ENCODE measurements at places on chromosomes 5 and 9.

DNA sequence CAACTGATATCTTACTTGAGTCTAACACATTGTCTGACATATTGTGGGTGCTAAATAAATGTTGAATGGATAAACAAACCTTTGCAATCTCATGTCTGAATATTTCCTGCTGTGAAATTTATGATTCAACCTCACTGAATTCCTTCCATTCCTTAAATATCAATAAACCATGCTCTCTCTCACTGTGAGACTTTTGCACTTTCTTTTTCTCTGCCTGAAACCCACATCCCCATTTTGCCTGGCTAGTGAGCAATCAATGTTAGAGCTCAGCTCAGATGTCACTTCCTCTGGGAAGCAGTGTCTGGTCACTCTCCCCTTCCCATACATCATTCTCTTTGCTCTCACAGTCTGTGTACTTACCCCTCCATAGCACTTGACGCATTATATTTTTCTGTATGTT is 383.7 kb upstream of the TRPC7 start:
- no peak for DNase-seq

- no peak for DNase-seq
Measured at GRCh38 chr9:90055226-90055625, 450.4 kb downstream of the GADD45G start.

DNA sequence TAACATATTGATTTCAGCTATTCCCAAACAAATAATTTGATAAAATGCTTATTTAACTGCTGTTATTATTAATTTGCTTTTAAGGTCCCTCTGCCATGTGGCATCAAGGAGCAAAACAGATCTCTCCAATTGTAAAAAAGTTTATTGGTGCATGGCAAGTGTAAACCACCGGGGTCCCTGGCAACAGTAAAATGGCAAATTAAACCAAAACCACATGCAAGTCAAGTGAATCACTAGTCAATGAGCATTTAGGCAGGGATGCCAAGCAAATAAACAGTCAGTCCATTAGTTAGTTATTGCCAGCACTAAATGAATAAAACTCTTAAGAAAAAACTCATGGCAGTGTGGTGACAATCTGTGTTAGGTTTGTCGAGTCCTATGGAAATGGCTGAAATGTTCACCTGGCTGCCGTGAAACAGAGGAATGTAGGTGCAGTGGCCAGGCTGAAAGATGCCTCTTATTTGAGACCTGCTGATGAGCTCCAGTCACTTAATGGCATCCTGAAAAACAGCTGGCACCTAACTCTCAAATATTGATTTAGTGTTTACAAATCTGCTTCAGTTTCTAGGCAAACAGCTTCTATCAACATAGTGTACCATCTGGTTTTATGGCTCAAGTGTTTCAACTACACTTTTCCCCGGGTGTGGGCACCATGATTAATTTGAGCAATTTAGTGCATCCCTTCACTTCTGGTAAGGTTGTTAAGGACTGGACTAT is 296.5 kb upstream of the ITGA1 start:
- DNase-seq: no peak

DNA sequence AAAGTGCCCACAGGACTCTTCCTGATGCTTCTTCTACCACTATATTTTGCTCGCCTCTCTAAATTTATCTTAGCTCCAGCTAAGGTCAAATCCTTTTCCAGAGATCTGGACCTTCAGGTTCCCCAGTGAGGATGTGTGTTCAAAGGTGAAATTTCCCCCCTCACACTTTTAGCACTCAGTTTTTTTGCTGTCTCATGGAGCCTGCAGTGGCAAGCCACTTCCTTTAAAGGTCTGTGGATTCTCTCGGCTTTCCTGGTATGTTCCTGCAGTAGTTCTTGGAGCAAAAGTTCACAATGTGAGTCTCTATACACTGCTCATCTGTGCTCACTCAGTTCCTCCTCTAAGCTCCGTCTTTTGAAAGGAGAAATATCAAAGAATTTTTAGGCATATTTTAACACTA is 181.4 kb downstream of the LURAP1L start:
- DNase-seq: no peak

GRCh38 chr9:128323791-128324190 is 1.2 kb downstream of the COQ4 start:
- no peak for DNase-seq

DNA sequence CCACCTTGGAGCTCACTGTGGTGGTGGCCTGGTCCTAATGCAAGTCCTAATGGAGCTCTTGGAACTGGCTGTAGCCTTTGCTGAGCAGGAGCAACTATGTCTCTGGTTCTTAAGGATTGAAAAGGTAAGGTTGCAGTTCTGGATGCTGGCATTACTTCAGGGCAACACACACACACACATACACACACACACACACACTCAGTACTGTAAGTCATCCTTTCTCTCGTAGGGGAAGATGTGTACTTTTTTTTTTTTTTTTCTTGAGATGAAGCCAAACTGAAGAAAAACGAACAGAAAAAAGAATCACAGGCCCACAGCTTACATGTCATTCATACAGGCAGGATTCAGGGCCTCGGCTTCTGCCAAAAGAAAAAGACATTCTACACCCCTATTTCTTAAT is 81.1 kb upstream of the RPS23 start:
- no peak for DNase-seq

GRCh38 chr5:93017849-93018248 is 563.2 kb downstream of the NR2F1-AS1 start:
- no peak for DNase-seq

GRCh38 chr5:179930788-179931473 is 23.2 kb upstream of the TBC1D9B start:
- DNase-seq: no peak

DNA sequence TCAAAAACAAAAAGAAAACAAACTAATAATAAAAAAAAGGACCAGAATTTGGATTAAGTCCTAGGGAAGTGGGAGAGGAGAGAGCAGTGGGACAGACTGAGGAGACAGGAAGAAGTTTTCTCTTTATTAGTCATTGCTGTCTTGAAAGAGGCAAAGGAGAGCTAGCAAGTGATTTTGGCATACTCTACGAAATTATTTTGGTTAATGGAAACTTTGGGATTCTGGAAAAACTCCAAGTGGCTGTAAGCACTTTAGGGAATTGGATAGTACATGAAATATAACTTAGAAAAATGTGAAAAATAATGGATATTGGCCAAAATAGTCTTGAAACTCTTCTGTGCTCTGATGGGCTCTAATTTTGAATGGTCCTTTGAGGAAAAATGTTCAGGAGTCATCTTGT is 1641.8 kb upstream of the WWC1 start:
- no peak for DNase-seq

- DNase-seq: no peak
Measured at GRCh38 chr5:149518620-149519019, 32.6 kb downstream of the CSNK1A1 start.

- no peak for DNase-seq
Measured at GRCh38 chr9:98504298-98505282, 204.1 kb downstream of the GABBR2 start.

GRCh38 chr5:114118511-114118910 is 243.4 kb upstream of the KCNN2 start:
- DNase-seq: no peak

DNA sequence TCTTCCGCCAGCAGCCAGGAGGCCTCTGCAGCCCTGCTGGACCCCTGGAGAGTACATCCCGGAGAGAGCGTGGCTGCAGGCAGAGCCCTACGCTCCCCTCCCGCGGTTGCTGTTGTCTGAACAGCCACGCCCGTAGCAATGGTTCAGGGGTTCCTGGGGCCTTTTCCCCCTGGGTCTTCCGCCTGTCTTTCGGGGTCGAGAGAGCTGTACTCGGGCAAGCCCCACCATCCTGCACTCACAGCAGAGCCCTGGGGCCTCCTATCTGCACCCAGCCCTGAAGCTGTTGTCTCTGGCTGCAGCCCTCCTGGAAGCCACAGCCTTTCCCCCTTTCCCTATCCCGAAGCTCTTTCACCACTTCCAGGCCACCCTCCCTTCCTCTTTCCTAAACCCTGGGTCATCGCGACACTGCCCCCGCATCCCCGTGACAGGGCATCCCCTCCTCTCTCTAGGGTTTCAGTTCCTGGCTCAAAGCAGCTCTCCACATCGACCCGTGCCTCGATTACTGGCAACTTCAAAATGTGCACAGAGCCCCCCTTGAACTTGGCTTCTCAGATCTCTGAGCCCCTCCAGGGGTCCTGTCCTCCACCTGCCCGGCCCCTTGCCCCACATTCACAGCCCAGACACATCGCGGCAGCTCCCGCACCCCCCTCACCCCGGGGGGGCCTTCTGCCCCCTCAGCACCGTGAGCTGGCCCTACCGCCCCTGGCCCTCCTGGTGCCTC is 43.9 kb upstream of the CEP72 start:
- no peak for DNase-seq

GRCh38 chr9:108885643-108886348 is 23.7 kb downstream of the ACTL7A start:
- no peak for DNase-seq

- no peak for DNase-seq
Measured at GRCh38 chr9:4922730-4923129, 62.3 kb upstream of the JAK2 start.

DNA sequence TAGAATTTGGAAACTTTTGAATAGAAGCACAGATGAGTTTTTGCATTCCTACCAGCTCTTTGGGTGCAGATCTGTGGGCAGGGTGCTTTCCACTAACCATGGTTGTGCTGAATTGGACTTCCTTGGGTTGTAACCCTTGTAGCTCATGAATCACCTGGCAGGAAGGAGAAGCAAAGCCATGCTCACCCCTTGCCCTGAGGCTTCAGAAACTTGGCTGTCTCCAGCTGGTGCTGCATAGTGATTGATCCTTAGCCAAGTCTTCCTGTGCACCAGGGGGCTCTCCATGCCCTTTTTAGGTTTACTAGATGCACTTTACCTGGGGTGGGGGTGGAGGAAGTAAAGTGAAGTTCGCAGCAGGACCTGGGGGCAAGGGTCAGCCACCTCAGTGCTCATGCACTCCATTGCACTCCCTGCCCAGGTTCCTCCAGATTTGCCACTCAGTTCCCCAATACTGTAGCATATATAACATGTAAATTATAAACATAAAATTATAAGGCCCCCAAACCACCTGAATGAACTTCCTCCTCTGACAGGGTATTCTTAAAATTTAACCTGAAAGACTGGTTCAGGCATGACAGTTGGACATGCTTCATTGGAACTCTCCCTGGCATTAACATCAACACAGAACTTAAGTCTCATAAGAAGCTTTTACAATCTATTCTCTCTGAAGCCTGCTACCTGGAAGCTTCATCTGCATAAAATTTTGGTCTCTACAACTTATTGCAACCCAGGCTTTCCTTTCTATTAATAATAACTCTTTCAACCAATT is 25.8 kb upstream of the IFNA14 start:
- no peak for DNase-seq

GRCh38 chr5:168365581-168366081 is 74.2 kb downstream of the WWC1 start:
- DNase-seq: no peak

- DNase-seq: no peak
Measured at GRCh38 chr9:98971168-98971914, 27.6 kb downstream of the COL15A1 start.

DNA sequence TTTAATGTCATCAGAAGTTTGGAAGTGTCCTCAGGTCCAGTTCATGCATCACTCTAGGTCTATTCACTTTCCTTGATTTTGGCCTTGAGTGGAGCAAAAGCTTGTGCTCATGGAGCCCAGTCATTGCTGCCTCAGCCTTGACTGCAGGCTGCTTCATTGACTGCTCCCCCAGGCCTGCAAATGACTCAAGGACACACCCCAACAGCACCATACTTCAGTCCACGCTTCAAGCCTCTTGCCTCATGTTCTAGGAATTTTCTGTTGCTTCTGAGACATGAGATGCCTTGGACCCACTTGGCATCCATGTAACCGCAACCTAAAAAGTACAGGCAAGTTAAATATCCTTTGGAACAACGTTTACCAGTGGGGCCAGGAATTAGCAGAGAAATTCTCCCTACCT is 193.7 kb downstream of the PIK3R1 start:
- DNase-seq: no peak

DNA sequence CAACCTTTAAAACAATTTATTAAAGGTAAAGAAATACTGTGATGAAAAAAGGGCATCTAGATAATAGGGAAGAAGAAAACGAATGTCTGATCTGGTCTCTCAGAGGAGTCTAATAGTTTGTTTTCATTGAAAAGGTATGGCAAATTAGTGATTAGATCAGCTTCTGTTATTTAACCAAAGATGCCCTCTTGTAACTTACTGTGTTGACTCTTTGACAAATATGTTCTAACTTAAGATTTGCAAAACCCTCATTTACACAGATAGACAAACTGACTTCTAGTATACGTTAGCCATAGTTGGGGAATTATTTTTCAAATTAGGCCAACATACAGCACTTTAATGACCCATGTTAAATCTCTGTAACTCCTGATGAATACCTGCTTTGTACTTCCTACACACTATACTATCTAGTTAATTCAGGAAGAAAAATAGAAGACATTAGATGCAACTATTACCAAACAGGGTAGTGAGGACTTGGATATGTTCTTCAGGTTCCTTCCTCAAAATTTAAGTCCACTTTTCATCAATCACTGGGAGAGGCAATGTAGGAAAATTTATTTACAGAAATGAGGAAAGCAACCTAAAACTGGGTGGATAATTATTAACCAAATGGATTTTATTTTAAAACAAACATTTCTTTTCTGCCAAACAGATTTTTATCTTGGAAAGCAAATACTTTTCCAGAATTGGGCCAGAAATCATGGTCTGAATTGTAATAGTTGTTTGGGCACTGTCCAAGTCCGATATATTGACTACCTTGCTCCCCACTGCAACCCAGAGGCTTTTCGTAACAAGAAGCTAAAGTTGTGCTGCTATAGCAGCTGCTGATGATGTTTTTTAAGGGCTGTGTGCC is 66.4 kb upstream of the PPP2R2B start:
- DNase-seq: no peak

DNA sequence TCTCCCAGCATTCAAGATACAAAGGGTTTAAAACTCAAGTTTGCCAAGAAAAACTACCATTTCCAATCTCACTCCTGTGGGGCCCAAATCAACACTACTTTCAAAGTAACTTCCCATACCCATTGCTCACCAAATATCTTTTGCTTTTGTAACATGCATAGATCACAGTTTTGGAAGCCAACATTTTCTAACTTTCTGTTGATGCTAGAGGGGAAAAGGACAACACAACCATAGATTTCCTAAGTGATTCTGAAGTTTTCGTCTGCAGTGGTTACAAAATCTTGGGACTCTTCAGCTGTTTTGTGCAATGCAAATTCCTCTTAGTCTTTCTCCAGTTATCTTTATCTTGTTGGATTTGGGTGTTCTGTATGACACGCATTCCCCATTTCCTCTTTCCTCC is 94.1 kb upstream of the PAPPA start:
- DNase-seq: no peak

- no peak for DNase-seq
Measured at GRCh38 chr5:158813275-158813674, 286.4 kb downstream of the EBF1 start.

DNA sequence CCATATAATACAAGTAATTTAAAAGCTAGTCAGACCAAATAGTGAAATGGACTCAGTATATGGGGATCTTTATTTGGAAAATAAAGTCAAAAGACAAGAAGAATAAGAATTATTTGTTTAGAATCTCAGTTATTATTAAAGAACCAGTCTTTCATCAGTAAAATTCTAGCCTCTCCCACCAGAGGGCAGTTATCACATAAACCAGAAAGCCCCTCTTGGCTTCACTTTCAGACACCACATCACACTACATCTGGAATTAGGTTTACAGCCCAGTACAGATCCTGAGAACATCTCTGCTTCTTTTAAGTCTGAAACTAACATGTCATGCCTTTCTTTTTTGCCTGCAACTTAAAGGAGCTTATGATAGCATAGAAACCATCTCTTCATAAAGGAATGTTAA is 12.2 kb upstream of the HSPB3 start:
- no peak for DNase-seq

Data from stimulated activated CD4-positive, alpha-beta T cell treated with anti-CD3 and anti-CD28 coated beads, TNF-alpha, amount 100 ng/mL, for 4 hours (primary cell).